Spinal cord (tissue), 10 donors: ENCODE measurements at places on chromosomes 4 and X. TPM values are rescaled to one million over a fixed set of nuclear protein-coding genes. Genes with fewer than 3 reads are reported as not detected.

UTP3 gene
- 18.7 TPM for total RNA-seq

POU3F4 gene
- 2.4 TPM for total RNA-seq

- no peak for DNase-seq
Measured at GRCh38 chr4:125826801-125827695, 512.3 kb downstream of the FAT4 start.

DNA sequence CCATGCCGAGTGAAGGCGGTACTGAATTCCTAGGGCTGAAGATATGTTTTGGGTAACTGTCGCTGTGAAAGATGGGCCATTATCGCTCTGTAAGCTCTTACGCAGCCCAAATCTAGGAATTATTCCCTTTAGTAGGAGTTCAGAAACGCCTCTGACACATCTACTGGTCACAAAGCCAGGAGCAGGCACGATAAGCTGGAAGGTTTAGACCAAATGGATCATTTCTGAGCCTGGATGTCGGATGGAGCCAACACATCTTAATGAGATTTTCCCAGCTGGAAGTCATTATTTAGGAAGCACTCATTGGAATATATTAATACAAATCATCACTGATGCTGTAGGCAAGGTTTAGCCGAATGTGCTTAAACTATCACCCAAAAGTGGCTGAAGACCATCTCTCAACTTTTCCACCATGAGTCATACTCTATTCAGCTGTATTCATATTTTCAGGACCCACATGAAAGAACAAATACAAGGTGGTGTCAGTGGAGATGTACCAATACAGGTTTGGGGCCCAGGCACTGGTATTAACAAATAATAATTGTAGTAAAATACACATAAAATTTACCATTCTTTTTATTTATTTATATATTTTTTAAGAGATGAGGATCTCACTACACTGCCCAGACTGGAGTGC is 34.2 kb upstream of the ATRX start:
- DNase-seq, result no peak

PIGA gene
- 12.4 TPM for total RNA-seq

- peak; percentile 0 for DNase-seq
Measured at GRCh38 chrX:11666952-11667685, 1.4 kb upstream of the ARHGAP6 start.

DNA sequence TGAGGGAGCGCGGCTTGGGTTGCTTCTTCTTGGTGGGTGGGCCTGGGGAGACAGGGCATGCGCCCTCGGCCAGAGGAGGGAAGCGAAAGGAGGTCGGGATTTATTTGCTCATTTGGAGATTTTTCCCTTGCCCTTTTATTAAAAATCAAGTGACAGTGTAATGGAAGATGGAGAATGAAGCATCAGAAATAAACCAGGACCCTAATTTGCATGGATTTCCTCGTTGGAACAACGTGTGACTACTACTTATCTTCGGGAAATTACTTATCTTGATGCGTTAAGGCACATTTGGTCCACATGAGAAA is 709 bp upstream of the CLOCK start:
- DNase-seq, result no peak

CHRDL1 gene
- 13.5 TPM for total RNA-seq

COL4A5 gene
- 119 TPM for total RNA-seq
